Activated naive CD8-positive, alpha-beta T cell treated with anti-CD3 and anti-CD28 coated beads for 36 hours (primary cell): ENCODE measurements at places on chromosomes 12 and 14.

- no peak for DNase-seq
Observed at GRCh38 chr12:11821386-11822080, 172.1 kb downstream of the ETV6 start.

- DNase-seq, result no peak
Observed at GRCh38 chr14:94282991-94283723, 9.9 kb downstream of the SERPINA10 start.

- DNase-seq, result no peak
Observed at GRCh38 chr12:1919763-1920162, 1.3 kb upstream of the CACNA2D4 start.

GRCh38 chr12:109467978-109468676 is 9.0 kb downstream of the KCTD10 start:
- no peak for DNase-seq

DNA sequence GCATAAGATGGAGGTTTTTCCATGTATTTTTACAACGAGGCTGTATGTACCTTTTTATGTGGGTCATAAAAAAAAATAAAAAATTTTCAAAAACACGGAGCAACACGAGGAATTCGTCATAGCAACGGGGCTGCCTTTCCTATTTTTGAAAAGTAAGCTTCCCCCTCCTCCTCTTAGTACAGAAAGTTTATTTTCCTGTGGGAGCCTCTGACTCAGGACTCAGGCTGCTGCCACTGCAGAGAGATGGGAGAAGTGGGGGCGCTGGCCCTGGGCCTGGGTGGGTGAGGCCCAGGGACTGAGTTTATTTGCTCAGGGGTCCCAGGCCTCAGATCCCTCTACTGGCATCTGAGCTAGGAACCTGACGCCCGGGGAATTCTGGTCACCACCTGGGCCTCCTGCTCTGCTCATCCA is 10.2 kb upstream of the CMKLR1 start:
- DNase-seq, result no peak
